Ovary (tissue), 10 donors: ENCODE measurements at places on chromosomes 5 and 9. TPM values are rescaled to one million over a fixed set of nuclear protein-coding genes. Genes with fewer than 3 reads are reported as not detected.

- H3K36me3 ChIP-seq: no peaks in the 10 kb centered on the region
- no peaks in the 10 kb centered on the region for H3K27me3 ChIP-seq
- DNase-seq: no peak
- no peak overlapping the region for H3K27ac ChIP-seq
- H3K4me3 ChIP-seq: no peak overlapping the region
These were observed 157.5 kb downstream of the DMRT2 start for GRCh38 chr9:1207686-1208085.

- no peaks in the 10 kb centered on the region for H3K36me3 ChIP-seq
- no peaks in the 10 kb centered on the region for H3K27me3 ChIP-seq
- no peaks in the 10 kb centered on the region for H3K4me1 ChIP-seq
- H3K4me3 ChIP-seq: no peak overlapping the region
- DNase-seq: no peak
- H3K27ac ChIP-seq: no peak overlapping the region
These were observed 65.9 kb upstream of the C5orf46 start for GRCh38 chr5:147972076-147972840.

The HK3 gene
- 4.6 TPM for total RNA-seq

GRCh38 chr5:115859378-115859777 lies 17.6 kb downstream of the AP3S1 start:
- no peak for DNase-seq
- H3K27me3 ChIP-seq: no peaks in the 10 kb centered on the region
- H3K4me3 ChIP-seq: no peak overlapping the region
- no peak overlapping the region for H3K27ac ChIP-seq

DNA sequence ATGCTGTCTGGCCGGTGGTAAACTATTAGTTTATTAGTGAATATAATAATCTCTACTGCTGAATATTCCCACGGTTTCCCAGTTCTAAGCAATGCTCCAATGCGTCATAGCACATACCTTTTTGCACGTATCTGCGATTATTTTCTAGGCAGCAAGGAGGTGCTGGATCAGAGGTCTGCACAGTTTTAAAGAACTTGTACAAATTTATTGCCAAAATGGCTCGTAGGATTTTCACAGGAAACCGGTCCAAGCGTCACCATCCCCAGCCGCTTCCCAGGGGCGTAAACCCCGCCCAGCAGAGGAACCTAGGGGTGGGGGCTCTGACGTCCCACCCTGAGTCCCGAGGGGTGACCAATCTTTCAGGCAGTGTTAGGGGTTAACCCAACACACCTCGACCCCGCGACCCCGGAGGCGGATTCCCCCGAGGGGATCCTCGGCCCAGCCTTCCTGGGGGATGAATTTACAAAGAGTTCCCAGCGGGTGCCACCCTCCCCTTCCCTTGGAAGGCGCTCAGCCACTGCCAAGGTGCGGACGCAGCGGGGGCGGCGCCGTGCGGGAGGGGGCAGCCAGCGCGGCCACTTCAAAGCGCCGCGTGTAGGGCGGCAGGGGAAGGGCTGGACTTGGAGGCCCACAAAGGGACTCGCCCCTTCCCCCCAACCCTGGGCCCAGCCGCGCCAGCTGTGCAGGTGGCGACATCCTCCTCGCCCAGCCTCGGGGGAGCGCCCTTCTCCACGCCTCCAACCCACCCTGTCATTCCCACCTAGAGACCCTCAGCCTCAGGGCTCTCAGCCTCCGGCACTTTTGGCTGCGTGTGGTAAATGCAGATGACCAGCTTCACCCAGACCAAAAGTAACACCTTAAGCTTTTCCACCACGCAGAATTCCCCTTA lies 43.5 kb upstream of the TCF7 start:
- H3K27me3 ChIP-seq: no peaks in the 10 kb centered on the region
- DNase-seq: peak; percentile 19
- H3K27ac ChIP-seq: no peak overlapping the region
- H3K4me3 ChIP-seq: no peak overlapping the region
- no peaks in the 10 kb centered on the region for H3K36me3 ChIP-seq

The HTR4 gene
- total RNA-seq: not detected

GRCh38 chr9:37390759-37391158 lies 31.7 kb upstream of the GRHPR start:
- H3K36me3 ChIP-seq: no peaks in the 10 kb centered on the region
- DNase-seq: no peak
- H3K4me3 ChIP-seq: no peak overlapping the region
- H3K27me3 ChIP-seq: no peaks in the 10 kb centered on the region
- H3K27ac ChIP-seq: no peak overlapping the region
- no peaks in the 10 kb centered on the region for H3K4me1 ChIP-seq

The ACTBL2 gene
- total RNA-seq: not detected

GRCh38 chr9:116269250-116269649 lies 115.7 kb downstream of the PAPPA start:
- H3K36me3 ChIP-seq: no peaks in the 10 kb centered on the region
- no peak overlapping the region for H3K4me3 ChIP-seq
- H3K4me1 ChIP-seq: no peaks in the 10 kb centered on the region
- no peaks in the 10 kb centered on the region for H3K27me3 ChIP-seq
- H3K27ac ChIP-seq: no peak overlapping the region

DNA sequence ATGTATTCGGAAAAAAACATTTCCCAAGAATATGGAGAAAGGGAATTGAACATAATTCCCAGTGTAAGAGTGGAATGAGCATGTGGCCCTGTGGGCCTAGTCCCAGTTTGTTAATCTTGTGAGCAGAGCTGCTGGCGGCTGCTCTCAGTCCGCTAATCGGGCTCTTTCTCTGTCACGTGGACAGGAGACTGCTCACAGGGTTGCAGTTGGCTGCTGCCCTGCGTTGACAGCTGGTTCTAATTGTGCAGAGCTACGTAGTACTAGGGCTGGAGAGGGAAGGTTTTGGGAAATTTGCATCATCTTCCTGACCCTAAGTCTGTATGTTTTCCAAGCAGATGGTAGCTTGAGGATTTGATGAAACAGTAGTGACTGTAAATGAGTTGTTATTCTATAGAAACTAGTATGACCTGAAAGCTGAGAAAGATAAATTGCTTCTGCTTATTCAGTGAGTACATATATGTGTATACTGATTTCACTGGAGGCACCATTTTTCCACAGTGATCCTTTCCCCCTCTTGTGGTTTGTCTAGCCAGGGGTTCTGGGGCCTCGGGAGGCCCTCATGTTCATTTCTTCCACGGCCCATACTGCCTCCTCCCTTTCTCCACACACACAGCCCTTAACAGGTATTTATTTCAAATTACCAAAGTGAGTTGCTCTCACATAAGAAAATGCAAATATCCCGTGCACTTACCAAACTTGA lies 100.6 kb downstream of the ANGPTL2 start:
- peak; percentile 89 for DNase-seq
- H3K27me3 ChIP-seq: no peaks in the 10 kb centered on the region
- no peaks in the 10 kb centered on the region for H3K36me3 ChIP-seq

DNA sequence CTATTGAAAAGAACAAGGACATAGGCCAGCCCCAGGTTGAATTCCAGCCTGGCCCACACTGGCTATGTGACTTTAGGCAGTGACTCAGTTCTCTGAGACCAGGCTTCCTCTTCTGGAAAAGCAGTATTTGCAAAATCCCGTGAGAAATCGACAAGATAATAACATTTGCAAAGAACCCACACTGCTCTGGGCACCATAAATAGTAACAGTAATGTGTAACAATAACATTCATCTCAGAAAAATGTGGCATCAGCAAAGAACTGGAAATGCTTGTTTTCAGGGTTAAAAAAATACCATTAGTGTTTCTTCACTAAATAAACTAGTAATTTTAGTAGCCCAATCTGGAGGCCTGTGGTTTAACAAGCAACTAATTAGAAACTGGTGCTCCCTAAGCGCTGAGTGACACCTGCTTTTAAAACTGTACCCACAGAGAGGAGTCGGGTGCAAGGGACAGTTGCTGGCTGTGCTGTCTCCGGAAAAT lies 148.4 kb downstream of the TTLL11 start:
- no peaks in the 10 kb centered on the region for H3K4me1 ChIP-seq
- no peak overlapping the region for H3K4me3 ChIP-seq
- no peaks in the 10 kb centered on the region for H3K27me3 ChIP-seq
- DNase-seq: no peak
- no peaks in the 10 kb centered on the region for H3K36me3 ChIP-seq

DNA sequence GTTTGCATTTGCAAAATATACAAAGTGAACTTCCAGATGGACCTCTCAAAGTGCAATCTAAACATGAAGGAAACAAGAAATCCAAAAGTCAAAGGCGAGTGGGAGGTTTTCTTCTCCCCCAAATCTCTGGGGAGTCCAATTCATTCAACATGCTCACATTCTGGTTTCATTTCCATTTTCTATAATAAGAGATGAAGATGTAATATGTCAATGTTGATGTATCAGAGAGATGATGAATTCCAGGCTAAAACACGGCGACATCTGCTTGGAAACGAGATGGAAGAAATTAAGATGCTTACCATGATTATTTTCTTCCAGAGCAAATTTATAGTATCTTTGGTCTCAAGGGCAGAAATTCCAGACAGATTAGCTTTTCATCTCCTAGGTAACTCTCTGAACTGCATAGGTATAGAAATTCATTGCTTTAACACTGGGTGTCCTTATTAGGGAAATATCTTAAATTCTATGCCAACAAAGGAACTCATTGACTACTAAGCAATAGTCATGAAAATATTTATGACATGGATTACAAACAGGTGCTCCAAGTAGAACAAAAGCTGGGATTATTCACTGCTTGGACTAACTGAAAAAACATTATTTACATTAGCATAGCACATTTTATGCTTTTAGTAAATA lies 287.9 kb downstream of the SEC61B start:
- no peak for DNase-seq
- no peak overlapping the region for H3K4me3 ChIP-seq
- no peaks in the 10 kb centered on the region for H3K27me3 ChIP-seq
- H3K36me3 ChIP-seq: no peaks in the 10 kb centered on the region
- H3K4me1 ChIP-seq: no peaks in the 10 kb centered on the region

The NELFB gene
- 44.5 TPM for total RNA-seq

The SYNPO gene
- total RNA-seq: 123 TPM

DNA sequence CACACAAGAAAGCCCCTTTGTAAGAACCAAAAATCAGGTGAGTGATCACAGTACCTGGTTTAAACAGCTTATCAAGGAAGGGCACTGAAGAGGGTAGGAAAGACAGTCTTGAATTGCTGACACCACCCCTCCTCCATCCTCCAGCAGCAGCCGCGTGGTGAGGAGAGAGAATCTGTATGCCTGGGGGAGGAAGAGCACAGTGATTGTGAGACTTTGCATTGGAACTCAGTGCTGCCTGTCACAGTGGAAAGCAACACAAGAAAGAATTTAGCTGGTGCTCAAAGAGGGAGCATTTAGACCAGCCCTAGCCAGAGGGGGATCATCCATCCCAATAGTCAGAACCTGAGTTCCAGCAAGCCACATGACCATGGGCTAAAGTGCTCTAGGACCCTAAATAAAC lies 11.6 kb upstream of the STX17 start:
- H3K27me3 ChIP-seq: no peaks in the 10 kb centered on the region
- no peaks in the 10 kb centered on the region for H3K4me1 ChIP-seq
- H3K27ac ChIP-seq: no peak overlapping the region
- no peak for DNase-seq
- no peak overlapping the region for H3K4me3 ChIP-seq

GRCh38 chr5:120137582-120137981 lies 326.5 kb upstream of the PRR16 start:
- peaks cover 8% of the 10 kb centered on the region for H3K4me1 ChIP-seq
- H3K4me3 ChIP-seq: no peak overlapping the region
- H3K27me3 ChIP-seq: no peaks in the 10 kb centered on the region
- peak overlapping the region; percentile 59 for H3K27ac ChIP-seq

- H3K27ac ChIP-seq: no peak overlapping the region
- no peaks in the 10 kb centered on the region for H3K4me1 ChIP-seq
- H3K36me3 ChIP-seq: no peaks in the 10 kb centered on the region
- DNase-seq: no peak
- no peak overlapping the region for H3K4me3 ChIP-seq
These were observed 234.3 kb downstream of the NR3C1 start for GRCh38 chr5:143168921-143169810.

GRCh38 chr5:159001247-159001646 lies 98.5 kb downstream of the EBF1 start:
- no peaks in the 10 kb centered on the region for H3K36me3 ChIP-seq
- H3K27me3 ChIP-seq: no peaks in the 10 kb centered on the region
- H3K4me1 ChIP-seq: peaks cover 24% of the 10 kb centered on the region
- no peak overlapping the region for H3K27ac ChIP-seq

DNA sequence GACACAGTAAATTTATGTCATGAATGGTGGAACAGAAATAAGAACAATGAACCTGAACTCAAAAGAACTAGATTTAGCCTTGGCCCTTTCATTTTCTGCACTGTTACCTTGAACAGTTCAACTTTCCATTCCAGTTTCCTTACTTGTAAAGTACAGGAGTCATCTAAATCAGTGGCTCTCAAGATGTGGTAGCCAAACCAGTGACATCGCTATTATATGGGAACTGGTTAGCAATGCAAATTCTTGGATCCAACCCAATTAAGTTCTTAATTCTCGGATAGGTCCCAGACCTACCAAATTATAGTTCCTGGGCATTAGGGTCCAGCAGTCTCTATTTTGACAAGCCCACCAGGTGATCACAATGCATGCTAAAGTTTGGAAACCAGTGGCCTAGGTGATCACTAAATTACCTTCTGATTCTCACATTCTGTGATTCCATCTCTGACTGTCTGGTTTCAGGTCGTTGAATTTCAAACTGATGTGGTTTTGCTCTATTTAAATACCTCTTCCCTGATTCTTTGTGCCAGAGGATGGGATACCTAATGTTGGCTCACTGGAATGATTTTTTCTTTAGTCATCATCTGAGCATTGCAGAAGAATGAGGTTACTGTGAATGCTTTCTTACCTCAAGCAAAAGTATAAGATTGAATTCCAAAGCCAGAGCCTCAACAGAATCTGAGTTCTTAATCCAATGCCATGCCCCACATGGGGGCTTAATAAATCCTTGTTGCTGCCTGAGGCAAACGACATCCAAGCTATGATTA lies 253.8 kb downstream of the ENC1 start:
- DNase-seq: no peak
- H3K4me3 ChIP-seq: no peak overlapping the region
- no peaks in the 10 kb centered on the region for H3K27me3 ChIP-seq
- no peaks in the 10 kb centered on the region for H3K36me3 ChIP-seq
- H3K27ac ChIP-seq: no peak overlapping the region
- H3K4me1 ChIP-seq: peaks cover 11% of the 10 kb centered on the region

The CEP72 gene
- 4.3 TPM for total RNA-seq

GRCh38 chr9:109437286-109437685 lies 60.8 kb downstream of the PTPN3 start:
- H3K27me3 ChIP-seq: no peaks in the 10 kb centered on the region
- DNase-seq: no peak
- no peak overlapping the region for H3K27ac ChIP-seq
- peaks cover 4% of the 10 kb centered on the region for H3K4me1 ChIP-seq
- H3K4me3 ChIP-seq: no peak overlapping the region
- H3K36me3 ChIP-seq: no peaks in the 10 kb centered on the region

GRCh38 chr9:125646217-125646616 lies 60.8 kb downstream of the MAPKAP1 start:
- peaks cover 2% of the 10 kb centered on the region for H3K4me1 ChIP-seq
- H3K27me3 ChIP-seq: no peaks in the 10 kb centered on the region
- H3K4me3 ChIP-seq: no peak overlapping the region
- DNase-seq: no peak

The ABLIM3 gene
- 9.3 TPM for total RNA-seq

The CXCL14 gene
- 5.4 TPM for total RNA-seq

The SLC1A3 gene
- total RNA-seq: 48.9 TPM

The SLC22A4 gene
- 6.6 TPM for total RNA-seq

The SVEP1 gene
- total RNA-seq: 0.40 TPM

- no peak overlapping the region for H3K27ac ChIP-seq
- H3K36me3 ChIP-seq: no peaks in the 10 kb centered on the region
- H3K27me3 ChIP-seq: no peaks in the 10 kb centered on the region
- DNase-seq: no peak
These were observed 232.6 kb downstream of the BNC2 start for GRCh38 chr9:16637911-16638310.

The GCNT1 gene
- 1.1 TPM for total RNA-seq

The MAN2A1 gene
- total RNA-seq: 39.5 TPM

The FYB1 gene
- 3.6 TPM for total RNA-seq
